NCI-H2107 (cell line): ENCODE measurements at places on chromosomes 3 and 15.

DNA sequence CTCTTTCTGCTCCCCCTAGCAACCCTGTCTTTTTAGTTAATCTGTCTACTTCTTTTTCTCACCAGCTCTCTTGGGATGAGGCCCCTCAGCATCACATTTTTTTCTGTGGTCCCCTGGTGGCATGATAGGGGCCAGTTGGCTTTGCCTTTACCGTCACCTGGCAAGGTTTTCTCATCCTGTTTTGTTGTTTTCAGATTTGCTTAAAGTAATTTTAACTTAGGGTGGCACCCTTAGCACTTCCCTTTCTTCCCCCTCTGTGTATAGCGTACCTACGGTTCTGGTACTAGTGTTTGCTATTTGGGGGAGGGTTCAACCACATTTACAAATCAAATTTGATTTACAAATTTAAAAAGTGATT is 35.6 kb downstream of the PDCD6IP start:
- DNase-seq = no peak

GRCh38 chr3:50687127-50687751 is 12.5 kb downstream of the DOCK3 start:
- no peak for DNase-seq

- DNase-seq = no peak
Observed at GRCh38 chr3:9627901-9628633, 21.2 kb upstream of the MTMR14 start.

- DNase-seq = no peak
Observed at GRCh38 chr15:38555686-38556334, 8.8 kb downstream of the RASGRP1 start.

- DNase-seq = no peak
Observed at GRCh38 chr15:91855241-91855640, 1.7 kb downstream of the SLCO3A1 start.

DNA sequence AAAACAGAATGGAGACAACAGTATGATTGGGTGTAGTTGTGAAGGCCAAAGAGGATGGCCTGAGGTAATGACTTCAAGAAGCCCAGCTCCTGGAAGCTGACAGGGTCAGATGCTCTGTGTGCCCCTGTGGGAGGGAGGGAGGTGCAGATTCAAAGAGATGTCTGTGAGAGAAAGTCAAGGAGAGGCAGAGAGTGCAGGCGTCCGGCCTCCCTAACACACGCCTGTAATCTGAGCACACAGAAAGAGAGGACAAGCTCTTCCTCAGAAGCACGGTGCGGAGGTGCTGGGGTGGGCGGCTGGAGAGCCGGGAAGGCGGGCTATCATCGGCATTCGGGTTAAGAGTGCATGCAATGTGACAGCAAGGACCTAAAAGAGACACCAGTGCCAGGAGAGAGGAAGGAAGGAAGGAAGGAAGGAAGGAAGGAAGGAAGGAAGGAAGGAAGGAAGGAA is 238.2 kb upstream of the HES1 start:
- DNase-seq = no peak

DNA sequence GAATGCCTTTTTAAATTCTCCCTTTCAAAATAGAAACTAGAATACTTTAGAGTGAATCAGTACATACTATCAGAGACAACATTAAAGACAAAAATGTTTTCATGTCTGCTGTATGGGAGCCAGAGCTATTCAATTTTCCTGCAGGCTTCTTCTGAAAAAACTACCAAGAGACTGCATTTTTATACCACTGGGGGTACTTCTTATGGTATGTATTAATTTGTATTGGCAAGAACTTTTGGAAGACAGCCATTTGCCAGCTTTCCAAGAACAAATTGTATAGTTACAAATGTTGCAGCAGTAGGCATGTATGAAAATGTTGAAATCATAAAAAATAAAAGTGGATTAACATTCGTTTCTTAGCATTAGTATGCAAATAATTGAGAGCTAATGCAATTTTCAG is 1010.0 kb upstream of the CADM2 start:
- DNase-seq = no peak

- no peak for DNase-seq
Observed at GRCh38 chr3:48798998-48799397, 48.7 kb downstream of the PRKAR2A start.

DNA sequence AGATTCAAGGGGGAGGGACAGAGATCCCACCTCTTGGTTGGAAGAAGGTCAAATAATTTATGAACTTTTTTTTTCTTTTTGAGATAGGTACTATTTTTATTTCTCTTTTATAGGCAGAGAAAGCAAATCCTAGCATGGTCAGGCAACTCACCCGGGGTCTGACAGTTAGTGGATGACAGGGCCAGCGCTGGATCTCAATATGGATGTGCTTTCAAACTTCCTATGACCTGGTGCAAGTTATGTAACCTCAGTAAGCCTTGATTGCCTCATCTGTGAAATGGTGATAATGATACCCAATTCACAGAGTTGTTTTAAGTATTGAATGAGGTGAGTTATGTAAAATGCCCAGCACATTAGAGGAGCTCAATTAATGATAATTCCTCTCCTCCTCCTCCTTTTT is 86.8 kb upstream of the MEF2A start:
- no peak for DNase-seq

- no peak for DNase-seq
Observed at GRCh38 chr3:196754091-196754981, 14.7 kb downstream of the PAK2 start.

GRCh38 chr15:85497172-85497569 is 116.8 kb downstream of the AKAP13 start:
- DNase-seq = no peak

DNA sequence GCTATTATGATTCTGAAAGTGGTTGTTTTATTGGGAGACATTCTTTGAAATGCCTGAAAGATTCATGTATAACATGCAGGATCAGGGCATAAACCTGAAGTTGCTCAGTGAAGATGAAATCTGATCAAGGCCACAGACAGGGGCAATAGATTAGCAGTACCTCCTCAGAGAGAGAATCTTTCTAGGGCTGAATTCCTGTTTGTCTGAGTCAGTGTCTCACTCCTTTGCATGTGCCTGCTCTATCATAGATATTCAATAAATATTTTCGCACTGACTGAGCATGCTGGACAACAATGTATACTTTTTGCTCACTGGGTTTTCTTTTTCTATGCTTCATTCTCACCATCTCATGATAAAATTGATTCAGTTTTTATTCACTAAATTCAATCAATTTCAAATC is 49.8 kb upstream of the PFN2 start:
- DNase-seq = no peak

DNA sequence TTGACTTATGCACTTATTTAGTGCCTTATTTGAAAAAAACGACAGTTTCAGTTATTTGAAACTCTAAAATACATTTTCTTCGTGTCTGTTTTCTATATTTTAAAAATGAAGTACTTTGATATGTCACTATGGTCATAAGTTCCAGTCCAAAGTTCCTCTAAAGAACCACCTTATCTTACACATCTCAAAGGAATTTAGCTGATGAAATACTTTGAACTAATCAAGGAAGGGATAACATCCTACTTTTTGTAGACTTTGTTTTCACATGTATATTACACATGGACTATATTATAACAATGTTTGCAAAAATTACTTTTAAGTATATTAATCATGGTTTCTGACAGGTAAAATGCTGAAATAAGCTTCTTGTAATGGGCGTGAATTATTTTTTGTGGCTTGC is 265.8 kb upstream of the ZNF717 start:
- no peak for DNase-seq

- DNase-seq = no peak
Observed at GRCh38 chr3:24523988-24524727, 29.5 kb upstream of the THRB start.

- no peak for DNase-seq
Observed at GRCh38 chr3:10941972-10942371, 50.6 kb upstream of the SLC6A1 start.

GRCh38 chr3:168336276-168336675 is 240.6 kb upstream of the GOLIM4 start:
- DNase-seq = no peak

DNA sequence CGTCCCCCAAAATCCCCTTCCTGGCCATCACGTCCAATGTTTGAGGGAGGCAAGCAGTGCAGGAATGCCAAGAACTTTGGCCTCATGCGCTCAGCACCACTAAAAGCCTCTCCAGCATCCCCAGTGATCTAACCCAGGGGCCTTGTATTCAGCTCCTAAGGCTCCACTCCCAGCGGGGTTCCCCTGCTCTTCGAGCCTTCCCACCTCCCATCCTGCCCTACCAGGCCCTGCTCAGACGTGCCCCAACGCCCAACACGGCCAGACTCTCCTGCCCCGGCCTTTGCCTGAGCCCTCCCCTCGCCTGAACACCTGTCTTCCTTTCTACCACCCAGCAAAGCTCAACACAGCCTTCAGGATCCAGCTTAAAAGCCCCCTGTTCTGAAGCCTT is 30.5 kb downstream of the PLXND1 start:
- DNase-seq = no peak

DNA sequence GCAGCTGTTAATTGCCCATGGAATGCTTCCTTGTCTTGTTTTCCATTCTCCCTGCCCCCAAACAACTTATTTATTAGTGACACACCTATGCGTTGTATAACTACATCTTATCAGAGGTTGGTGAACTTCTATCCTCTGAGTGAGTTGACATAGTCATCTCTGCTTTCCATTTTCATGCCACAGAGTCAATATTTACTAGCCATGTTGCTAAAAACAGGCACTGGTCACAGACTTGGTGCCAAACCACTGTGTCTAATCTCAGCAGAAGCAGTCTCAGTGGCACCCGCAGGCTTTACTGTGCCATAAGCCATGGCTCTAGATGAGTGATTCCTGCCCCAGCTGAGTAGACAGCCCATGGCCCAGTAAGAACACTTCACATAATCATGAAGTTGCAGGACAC is 26.5 kb downstream of the DAPK2 start:
- DNase-seq = no peak

DNA sequence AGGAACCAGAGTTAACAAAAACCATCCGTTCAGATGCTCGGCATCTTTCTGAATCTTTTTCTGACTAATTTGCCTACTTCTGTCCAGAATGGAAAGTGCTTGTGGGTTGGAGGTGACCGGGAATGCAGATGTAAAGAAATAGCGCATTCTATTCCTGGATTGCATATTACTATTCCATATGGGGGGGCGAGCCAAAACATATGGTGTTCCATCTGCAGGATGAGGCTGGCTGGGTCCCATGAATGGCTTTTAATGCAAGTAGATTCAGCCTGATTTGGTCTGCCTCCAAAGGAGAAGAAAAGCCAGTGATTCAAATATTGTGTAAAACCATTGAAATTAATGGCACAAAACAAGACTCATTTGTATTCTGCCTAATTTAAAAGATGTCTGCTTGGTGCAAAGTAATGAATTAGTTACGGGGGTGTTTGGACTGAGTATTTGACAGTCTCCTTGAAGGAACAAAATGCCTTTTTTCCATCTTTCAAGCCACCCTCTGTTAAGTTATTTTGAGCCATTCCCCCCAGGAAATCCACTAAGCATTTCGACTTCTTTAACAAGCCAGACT is 99.0 kb downstream of the ST8SIA2 start:
- DNase-seq = no peak

GRCh38 chr15:101012326-101013200 is 93.4 kb downstream of the LRRK1 start:
- DNase-seq = no peak

DNA sequence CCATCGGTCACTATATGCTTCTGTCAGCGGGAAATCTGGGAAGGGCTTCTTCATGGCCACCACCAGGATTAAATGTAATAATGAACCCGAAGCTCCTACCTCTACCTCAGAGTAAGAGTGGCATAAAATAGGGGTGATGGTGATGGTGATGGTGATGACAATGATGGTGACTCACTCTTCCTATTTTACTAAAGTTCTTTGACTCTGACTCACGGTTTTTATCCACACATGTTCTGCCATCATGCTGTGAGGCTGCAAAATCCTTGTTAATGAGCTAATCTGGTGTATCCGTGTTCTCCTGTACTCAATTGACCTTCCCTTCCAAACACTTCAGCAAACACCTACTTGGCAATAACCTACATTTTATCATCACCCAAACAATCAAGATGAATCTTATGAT is 18.3 kb upstream of the FOXP1 start:
- DNase-seq = no peak

DNA sequence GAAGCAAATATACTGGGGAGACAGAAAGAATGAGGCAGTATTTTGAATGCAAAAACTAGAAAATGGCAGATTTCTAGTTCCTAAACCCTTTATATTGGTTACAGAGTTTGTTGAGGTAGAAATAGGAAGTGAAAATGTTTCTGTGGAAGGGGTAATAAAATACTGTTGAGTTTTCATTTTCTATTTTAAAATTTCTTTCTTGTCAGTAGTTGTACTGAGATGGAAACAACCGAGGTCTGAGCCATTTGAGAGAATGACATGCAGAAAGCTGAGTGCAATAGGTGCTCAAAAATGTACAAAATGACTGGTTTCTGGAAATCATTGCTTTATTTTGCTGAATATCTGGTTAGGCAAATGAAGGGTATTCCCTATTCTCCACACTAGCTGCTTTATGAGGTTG is 361.4 kb downstream of the CHL1 start:
- no peak for DNase-seq

- DNase-seq = no peak
Observed at GRCh38 chr15:91136386-91136923, 36.4 kb downstream of the SV2B start.

GRCh38 chr3:114400371-114400770 is 106.5 kb downstream of the TIGIT start:
- DNase-seq = no peak

DNA sequence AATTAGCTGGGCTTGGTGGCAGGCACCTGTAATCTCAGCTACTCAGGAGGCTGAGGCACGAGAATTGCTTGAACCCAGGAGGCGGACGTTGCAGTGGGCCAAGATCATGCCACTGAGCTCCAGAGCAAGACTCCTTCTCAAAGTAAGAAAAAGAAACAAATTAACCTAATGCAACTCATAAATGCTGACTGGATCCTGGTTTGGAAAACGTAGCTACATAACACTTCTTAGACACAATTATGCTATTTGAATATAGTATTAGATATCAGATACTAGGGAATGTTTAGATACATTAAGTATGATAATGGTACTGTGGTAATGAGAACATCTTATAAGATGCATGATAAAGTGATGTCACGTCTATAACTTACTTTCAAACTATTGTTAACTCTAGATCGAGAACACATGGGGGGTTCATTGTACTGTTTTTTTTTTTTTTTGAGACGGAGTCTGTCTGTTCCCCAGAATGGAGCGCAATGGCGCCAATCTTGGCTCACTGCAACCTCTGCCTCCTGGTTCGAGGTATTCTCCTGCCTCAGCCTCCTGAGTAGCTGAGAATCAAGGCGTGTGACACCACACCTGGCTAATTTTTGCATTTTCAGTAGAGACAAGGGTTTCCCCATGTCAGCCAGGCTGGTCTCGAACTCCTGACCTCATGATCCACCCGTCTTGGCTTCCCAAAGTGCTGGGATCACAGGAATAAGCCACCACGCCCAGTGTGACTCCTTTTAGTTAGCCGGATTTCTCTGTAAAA is 5.9 kb upstream of the ISY1 start:
- DNase-seq = no peak

GRCh38 chr3:113514265-113514769 is 639 bp downstream of the SPICE1 start:
- DNase-seq = no peak

DNA sequence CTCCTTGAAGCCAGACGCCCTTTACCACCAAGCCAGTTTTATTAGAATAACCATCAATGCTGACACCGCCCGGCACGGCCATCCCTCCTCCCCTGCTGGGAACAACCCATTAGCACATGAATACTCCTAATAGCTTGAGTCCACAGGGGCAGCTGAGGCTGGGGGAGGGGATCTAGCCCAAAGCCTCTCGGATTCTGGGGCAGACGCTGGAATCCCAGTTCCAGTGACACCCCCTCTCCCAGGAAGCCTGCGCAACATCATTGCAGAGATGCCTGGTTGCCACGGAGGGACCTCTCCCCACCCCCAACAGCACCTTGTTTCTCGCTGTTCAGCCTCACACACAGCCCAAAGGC is 1.2 kb upstream of the LINGO1 start:
- DNase-seq = no peak
